ENCODE measurements at places on chromosomes 3 and 15.

DNA sequence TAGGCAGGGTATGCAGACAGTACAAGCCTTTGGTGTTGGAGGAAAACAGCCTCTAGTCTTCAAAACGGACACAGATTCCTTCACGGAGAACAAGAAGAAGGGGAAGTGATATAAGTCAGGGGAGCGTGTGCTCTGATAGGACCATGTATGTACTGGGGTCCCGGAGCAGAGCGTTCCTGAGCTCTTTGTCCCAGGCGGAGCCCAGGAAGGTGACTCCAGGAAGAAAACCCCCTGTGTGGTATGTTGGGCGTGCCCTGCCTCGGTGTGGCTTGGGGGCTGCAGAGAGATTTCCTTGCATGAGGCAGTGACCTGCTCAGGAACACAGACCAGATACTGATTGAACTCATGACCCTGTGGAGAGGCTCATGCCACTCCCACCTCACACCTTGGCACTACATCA is 21.7 kb downstream of the MELTF start:
- no peak for DNase-seq

- DNase-seq: no peak
These were observed 103.1 kb downstream of the KLHL25 start for GRCh38 chr15:85691350-85692240.

GRCh38 chr15:49438962-49439631 is 16.1 kb downstream of the FGF7 start:
- no peak for DNase-seq

GRCh38 chr3:176796371-176796770 is 400.9 kb downstream of the TBL1XR1 start:
- DNase-seq: no peak

- DNase-seq: no peak
These were observed 1168.6 kb upstream of the ALCAM start for GRCh38 chr3:104198131-104198530.

DNA sequence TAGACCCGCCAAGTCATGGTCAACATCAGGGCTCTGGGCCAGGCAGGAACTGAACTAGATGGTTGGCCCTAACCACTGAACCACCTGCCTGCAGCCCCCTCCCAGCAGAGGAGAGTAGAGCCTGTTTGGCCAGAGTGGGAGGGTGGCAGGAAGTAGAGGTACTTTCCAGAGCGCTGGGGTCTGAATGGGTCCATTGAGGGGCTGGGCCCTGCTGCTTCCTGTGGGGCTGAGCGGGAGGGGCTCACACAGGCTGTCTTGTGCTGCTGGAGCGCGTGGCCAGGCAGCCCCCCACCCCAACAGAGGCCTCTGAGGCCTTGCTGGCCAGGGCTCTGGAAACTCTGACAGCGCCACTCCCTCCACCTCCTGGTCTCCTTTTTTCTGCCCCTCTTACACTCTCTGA is 17.4 kb downstream of the CSPG4 start:
- no peak for DNase-seq

DNA sequence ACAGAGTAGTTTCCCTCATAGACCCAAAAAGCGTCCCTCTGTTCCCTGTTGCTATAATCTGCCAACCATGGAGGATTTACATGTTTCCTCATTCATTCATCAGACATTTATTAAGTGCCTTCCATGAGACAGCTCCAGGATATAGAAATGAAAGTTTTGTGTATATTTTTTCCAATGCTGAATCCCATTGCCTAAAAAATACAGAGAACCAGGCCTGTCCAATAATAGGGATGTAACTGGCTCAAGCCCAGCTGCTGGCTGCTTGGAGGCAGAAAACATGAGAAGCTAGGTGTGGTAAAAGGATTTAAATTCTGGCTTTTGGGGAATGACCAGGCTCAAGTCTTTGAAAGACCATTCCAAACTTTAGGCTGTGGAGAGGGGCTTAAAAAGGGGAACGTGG is 41.5 kb downstream of the RARB start:
- no peak for DNase-seq

- DNase-seq: no peak
These were observed 465.4 kb downstream of the GBE1 start for GRCh38 chr3:81295906-81296577.

- no peak for DNase-seq
These were observed 112.1 kb downstream of the CMSS1 start for GRCh38 chr3:99929745-99930139.

DNA sequence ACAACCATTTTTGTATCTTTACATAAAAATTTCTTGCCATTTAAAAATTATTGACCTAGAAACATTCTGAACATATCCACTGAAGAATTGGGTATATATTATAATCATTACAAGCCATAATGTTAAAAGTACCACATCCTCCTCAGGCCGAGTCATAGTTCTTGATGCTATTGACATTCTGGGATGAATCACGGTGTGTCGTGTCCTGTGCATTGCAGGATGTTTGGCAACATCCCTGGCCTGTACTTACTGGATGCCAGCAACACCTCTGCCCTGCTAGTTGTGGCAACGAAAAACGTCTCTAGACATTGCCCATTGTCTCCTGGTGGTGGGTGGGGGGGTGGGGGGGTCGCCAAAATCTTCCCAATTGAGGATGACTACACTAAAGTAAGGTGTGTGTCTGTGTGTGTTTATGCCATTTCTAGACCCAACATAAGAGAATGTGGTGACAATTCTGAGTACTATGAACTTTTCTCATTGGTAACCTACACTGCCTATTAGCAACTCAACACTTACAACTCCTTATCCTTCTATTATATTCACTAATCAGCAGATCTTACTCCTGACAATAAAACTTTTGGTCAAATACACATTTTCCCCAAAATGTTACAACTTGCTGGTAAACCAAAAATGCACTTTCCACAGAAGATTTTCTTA is 471.6 kb downstream of the FOXP1 start:
- peak; percentile 79 for DNase-seq

DNA sequence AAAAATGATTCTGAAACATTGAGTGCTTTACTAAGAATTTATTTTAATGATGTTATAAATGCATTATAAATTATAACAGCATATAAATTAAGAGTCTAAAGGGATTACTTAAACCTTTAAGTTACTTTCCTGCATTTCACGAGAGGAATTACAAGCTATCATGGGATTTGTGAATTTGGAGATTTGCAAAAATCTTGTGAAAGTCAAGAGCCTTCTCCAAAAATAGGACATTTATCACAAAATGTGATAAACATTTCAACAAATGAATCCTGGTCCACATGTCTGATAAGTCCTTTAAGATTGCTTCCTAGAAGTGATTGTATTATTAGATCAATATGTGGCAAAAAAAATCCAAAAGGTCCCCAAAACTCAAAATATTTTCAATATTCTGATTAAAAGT is 154.5 kb downstream of the ATP8B4 start:
- no peak for DNase-seq

DNA sequence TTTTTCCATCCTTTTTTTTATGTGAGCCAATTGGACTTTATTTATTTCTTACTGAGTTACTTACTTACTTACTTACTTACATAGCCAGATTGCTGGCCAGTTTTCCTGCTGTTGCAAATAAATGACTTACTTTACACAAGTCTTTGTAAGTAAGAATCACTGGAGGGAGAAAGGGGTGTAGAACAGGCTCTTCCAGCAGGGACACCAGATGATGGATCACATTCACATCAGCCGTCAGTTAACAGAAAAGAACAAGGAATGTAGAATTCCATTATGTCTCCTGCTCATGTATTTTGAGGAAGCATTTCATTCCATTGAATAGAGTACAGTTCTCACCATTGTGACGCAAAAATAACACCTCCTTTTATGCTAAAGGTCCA is 188.6 kb downstream of the FNDC3B start:
- no peak for DNase-seq

DNA sequence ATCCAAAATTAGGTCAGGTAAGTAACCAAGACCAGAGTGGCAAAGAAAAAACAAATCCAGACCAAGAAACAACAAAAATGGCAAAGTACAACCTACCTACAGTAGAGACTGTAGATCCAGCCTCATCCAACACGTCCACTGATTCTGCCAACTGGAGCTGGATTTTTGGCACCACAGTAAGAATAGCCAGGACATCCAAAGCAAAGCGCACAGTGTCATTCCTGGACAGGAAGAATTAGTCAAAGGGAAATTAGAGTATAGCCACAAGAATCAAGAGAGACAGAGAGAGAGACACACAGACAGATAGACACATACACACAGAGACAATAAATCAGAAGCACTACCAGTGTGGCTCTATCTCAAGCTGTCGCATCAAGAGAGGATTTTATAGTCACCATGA is 31.1 kb downstream of the RBM15B start:
- DNase-seq: no peak

- no peak for DNase-seq
These were observed 68.7 kb upstream of the MB21D2 start for GRCh38 chr3:192986379-192986778.

GRCh38 chr15:70545526-70545925 is 217.8 kb downstream of the UACA start:
- DNase-seq: no peak

DNA sequence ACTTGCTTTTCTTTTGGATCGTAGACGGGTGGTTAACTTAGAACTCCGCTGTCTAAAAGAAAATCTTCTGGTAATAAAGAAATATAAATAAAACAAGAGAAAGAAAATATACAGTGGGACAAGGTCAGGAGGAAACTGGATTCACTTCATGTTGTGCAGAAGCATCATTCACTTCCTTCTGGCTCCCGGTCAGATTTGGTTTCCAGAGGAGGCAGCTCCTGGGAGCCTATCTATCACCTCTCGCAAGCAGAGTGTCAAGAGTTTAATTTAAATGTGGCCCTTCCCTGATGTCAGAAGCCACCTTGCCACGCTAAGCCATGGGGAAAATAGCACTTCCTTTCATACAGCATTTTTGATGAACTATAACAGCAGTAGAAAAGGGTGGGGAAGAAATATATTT is 139.1 kb downstream of the NSMCE3 start:
- DNase-seq: no peak

DNA sequence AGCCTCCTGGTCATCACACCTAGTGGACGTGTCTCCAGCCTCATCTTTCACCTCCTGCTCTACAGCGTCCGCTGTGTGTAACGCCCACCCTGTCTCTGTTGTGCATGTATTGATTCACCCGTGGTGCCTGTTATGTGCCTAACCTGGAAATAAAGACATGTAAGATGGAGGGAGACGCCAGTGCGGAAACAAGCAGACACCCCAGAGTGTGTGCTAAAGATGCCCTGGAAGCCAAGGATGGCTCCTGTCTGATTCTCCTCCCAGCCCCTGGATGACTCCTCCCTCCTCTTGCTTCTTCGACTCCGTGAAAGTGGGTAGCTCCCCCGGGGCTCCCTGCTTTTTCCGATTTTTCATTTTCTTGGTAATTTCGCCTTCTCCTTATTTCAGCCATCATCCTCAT is 241.8 kb downstream of the ADAMTS17 start:
- no peak for DNase-seq

- no peak for DNase-seq
These were observed 243.9 kb downstream of the OPA1 start for GRCh38 chr3:193836918-193837317.

DNA sequence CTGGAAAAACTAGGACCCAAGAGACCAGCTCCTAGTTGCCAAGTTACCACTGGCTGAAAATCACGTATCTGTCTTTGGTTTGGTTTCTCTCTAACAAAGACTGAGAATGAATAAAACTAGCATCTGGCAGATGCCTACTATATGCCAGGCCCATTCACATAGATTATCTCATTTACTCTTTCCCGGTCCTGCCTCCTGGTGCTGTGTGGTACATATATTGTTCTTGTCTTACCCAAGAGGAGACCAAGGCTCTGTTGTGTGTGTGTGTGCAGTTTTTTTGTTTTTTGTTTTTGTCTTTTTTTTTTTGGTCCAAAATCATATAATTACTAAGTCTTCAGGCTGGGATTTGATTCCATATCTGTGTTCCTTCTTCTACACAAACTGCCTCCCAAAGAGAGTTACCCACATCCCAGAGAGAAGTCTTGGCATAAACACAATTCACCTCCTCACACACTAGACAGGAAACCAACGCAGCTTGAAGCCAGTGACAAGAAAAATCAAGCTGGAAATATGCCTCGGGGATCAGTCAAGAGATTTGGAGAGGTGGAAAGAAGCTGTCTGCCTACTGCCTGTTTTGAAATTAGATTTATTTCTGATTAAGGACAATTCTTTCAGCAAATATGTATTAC is 891 bp downstream of the AHSG start:
- DNase-seq: no peak

DNA sequence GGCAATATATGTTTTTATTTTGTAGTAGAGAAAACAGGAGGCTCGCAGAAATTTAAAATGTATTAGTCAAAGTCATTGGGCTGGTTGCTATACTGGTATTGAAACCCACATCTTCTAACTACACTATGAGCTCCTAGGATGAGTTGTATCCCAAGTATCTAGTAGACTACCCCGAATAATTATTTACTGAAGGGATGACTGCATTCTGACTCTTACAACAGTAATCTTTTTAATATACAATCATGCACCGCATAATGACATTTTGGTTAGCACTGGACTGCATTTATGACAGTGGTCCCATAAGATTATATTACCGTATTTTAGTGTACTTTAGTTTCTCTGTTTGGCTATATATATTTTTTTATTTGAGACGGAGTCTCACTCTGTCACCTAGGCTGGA is 15.3 kb downstream of the PIGB start:
- DNase-seq: no peak

DNA sequence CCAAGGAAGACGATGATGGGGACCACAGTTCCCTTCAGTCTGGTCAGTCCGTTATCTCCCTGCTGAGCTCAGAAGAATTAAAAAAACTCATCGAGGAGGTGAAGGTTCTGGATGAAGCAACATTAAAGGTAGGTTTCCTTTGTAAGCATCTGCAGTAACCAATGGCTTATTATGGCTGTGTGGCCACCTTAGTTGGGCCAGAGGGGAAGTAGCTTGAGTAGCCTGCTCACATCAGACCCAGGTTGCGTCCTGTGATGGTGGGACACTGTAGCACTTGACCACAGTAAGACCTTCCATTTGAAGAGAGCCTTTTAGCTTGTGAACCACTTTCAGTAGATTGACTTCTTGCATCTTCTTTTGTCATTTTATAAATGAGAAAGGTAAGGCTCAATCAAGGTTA is 22.6 kb downstream of the STARD5 start:
- DNase-seq: no peak

DNA sequence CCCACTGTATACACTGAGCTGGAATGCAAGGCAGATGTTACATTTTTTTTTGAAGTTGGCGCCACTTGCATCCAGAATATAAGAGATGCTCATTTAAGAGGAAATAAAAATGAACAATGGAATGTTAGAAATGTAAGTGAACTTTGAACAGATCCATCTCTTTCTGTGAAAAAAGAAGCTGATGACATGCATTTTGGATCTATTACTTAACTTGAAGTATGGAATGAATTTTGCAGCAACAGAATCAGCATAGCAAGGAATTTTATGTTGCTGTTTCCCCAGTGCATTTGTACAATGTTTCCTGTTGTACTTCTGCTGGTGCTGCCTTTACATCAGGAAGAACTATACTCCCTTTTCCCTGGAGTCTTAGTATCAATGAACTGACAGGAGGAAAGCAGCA is 178.2 kb downstream of the LSAMP start:
- DNase-seq: no peak

DNA sequence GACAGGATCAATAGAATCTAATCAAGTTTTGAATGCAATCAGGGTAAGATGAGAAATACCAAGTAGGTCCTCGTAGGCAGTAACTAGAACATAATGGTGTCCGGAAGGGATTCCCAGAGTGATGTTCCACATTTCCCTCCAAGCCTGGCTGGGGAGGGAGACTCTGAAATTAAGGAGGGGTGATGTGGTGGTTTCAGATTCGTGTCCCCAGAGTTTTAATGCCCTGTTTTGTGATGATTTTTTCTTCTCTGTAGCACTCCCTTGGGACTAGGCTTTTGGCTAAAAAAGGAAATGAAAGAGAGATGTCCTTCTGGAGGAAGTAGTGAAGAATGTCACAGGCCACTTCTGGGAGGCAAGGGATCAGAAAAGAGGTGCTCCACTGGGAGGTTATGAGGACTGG is 108.3 kb upstream of the CACNA2D3 start:
- DNase-seq: no peak

All from A549 (cell line).